GM10248 (cell line): ENCODE measurements at places on chromosomes 7 and 10.

DNA sequence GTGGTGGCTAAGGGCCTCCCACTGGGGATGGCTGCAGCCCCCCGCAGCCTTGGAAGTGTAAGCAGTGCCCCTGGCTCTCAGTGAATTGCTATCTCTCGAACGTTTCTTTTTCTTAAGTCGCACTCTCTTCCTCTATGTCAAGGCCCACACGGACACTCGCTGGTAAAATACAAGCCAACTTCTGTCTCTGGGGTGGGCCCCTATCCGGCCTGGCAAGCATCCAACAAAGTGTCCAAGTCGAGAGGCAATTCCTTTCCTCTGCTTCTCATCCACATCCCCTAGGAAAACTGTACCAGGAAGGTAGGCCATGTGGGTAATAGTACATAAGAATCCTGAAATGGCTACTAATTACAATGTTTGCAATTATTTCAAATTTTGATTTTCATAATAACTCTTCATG, 194.9 kb upstream of the MGMT start:
- DNase-seq = no peak

DNA sequence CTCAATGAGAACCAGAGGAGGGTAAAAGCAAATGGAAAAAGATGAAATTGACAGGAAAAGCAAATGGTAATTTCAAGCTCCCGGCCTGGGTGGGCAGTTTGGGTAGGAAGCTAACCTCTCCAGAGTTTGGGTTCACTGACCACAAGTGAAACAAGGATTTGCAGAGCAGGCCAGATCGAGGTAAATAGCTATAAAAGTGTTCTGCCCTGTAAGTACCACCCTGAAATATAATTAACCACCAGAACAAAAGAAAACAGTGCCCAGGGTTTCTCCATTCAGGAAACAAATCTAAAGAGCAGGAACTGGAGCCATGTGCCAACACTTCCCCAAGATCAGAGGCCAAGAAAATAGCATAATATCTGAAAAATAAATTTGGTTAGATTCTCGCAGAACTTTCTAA, 276.7 kb upstream of the MEOX2 start:
- no peak for DNase-seq

- DNase-seq = no peak
Measured at GRCh38 chr10:28837613-28838390, 160.5 kb downstream of the BAMBI start.

DNA sequence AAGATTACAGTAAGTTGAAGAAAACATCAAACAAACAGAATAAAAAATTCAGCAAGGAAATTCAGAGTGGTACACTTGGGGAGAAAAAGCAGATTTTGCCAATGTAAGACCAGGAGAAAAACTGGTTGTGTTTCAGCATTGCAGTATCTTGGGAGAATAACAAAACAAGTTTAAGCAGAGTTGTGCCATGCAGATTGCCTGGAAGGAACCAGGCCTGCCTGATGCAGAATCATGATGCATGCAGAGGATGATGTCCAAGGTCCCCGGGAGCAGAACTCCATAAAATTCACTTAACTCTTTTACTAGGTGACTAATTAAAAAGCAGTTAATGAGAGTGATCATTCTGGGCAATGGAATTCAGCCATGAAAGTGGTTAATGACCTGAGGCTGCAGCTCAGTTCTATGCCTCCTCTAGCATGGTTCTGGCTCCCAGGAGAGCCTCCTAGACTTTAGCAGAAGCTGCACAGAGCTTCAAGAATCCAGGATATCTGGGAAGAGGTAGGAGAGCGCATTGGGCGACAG, 379.7 kb upstream of the C7orf33 start:
- no peak for DNase-seq

DNA sequence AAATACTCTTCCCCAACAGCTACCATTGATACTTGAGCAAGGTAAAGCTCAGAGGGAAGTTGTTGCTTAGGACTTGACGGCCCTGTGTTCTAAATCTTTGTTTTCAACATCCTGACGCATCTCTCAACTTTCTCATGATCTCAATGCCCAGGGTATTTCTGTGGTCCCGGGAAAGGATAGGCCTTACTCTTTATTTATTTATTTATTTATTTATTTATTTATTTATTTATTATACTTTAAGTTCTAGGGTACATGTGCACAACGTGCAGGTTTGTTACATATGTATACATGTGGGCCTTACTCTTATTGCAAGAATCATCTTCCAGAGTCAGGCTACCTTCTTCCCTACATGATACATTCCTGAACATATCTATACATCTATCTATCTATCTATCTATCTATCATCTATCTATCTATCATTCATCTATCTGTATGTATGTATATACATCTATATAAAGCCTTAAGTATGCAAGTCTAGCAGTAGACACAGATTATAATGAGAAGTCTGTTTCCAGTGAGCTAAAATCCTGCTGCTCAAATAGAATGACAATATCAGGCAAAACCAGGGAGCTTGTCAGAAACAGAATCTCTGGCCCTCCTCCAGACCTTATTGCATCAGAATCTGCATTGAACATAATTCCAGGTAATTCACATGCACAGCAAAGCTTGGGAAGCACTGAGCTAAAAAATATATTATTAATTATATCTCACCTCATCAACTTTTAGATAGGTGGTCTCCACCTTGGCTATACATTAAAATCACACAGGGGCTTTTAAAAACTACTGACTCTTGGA, 12.2 kb upstream of the CPA5 start:
- DNase-seq = no peak

DNA sequence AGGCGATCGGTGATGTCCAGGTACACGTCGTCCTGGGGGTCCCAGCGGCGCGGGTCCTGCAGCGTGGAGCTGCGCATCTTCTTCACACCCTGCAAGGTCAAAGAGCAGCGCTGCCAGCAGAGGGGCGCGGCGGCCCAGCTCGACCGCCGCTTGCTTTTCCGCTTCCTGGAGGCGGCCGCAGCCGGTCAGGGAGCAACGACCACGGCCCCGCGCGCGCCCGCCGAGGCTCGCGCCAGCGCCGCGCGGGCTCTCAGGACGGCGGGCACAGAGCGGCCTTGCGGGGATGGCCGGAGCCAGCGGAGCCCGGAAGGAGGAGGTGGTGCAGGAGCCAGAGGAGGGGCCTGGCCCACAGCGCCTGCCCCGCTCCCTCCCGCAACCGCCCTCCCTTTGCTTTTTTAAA, 76.4 kb upstream of the CDC14C start:
- no peak for DNase-seq

GRCh38 chr10:15167411-15168290, 842 bp downstream of the NMT2 start:
- peak; percentile 46 for DNase-seq

GRCh38 chr10:121313119-121313875, 284.9 kb downstream of the FGFR2 start:
- DNase-seq = no peak

- DNase-seq = no peak
Measured at GRCh38 chr10:102261196-102261595, 15.9 kb downstream of the GBF1 start.

DNA sequence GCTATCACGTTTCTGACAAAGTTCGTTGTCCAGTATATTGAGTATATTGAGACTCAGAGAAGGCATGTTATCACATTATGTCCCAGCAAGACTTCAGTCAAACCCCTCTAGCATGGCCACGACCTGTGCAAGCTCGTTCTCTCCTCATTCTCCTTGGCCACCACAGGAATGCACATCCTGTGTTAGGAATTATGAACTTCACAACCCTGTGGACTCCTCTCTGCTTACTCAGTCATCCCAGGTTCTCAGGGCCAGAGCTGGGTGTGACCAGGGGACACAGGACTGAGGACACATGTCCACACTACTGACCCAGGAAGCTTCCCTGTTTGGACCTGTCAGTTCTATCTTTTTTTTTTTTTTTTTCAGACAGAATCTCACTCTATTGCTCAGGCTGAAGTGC, 4.4 kb downstream of the SH2D4B start:
- no peak for DNase-seq

GRCh38 chr7:90605055-90605454, 8.9 kb downstream of the CDK14 start:
- no peak for DNase-seq
